ENCODE measurements at places on chromosomes 12 and 14.

- no peak for DNase-seq
Measured at GRCh38 chr12:65015850-65016249, 105.3 kb downstream of the WIF1 start.

DNA sequence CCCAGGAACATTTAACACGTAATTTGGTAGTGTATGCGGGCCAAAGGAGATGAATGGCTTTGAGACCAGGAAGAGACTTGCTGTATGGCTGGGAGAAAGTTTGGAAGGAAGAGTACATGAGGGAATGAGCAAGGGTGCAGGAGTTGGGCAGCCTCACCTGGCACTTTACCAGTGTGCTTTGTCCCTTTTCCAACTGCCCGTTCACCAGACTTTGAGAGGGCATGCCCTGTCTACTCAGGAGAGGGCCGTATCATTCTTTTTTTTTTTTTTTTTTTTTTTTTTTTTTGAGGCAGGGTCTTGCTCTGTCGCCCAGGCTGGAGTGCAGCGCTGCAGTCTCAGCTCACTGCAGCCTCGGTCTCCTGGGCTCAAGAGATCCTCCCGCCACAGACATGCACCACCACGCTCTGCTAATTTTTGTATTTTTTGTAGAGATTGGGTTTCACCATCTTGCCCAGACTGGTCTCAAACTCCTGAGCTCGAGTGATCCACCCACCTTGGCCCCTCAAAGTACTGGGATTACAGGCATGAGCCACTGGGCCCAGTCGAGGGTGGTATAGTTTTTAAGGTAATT, 6.5 kb downstream of the DYNC1H1 start:
- DNase-seq, result no peak

- DNase-seq, result no peak
Measured at GRCh38 chr12:106918746-106919145, 37.0 kb upstream of the TMEM263 start.

DNA sequence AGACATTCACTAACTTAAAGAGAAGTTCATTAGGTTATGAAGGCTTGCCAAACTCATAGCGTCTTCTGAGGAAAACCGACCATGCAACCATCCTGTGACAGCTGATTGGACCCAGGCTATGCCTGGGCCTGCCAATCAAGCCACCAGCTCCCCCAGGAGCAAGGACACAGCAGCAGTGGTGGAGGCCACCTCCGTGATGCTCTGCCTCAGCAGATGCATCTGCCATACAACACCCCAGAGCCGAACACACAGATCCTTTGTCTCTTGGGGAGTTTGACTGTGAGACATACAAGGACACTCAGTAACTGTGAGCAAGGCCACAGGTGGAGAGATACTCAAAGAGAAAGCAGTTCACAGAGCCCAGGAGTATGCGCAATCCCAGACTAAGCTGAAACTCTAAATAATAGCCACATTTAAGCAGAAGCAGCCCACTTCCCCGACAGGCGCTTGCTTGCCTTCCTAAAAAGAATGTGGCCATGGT, 10.0 kb upstream of the CNIH1 start:
- DNase-seq, result no peak

DNA sequence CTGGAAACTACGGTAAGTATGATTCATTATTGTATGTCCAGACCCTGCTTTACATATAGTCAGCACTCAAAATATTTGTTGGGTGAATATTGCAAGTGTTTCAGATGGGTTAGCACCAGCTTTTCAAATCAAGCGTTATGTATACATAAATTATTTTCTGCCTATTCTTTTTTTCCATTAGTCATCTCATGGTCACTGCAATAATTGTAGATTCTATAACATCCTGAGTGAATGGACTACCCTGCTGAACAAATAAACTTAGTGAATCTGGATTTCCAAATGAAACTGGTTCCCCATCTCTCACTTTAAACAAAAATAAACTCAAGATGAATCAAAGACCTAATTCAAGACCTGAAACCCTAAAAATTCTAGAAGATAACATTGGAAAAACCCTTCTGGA, 152.3 kb downstream of the DIO2 start:
- DNase-seq, result no peak

DNA sequence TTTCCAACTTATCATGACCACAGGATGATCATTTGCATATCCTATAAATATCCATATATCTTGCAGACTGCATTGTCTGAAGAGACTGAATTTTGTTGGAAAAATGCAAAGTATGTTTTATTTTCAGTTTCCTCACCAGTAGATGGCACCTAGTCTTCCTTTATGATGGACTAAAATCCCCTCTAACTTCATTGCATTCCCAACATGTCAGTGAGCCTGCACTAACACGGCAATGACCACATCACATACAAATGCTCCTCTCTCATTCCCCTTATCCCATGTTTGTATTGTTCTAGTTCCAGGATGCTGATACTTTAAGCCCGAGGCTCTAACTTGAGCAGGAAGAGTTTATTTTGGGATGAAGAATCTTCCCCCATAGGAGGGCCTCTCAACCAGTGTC, 24.7 kb upstream of the MYBPC1 start:
- DNase-seq, result no peak

- DNase-seq, result no peak
Measured at GRCh38 chr12:67484791-67485480, 163.6 kb upstream of the DYRK2 start.

DNA sequence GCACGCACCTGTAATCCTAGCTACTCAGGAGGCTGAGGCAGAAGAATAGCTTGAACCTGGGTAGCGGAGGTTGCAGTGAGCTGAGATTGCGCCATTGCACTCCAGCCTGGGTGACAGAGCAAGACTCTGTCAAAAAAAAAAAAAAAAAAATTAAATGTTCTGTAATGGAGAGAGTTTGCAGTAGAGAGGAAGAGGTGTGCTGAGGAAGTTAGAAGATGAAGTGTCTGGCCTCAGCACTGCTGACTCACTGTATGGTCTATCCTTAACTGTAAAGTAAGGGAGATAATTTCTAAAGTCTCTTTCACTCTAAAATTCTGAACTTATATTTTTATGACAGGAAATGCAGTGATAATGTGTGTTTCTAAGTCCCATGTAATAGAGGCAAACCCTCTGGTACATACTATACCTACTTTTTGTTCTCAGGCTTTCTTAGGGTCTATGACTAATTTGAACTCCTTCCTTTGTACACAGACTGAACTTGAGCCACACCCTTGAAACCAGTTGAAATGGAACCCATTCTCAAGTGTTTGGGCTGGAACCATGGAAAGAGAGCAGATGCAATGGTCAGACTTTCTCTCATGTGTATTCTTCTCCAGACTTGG, 278.1 kb upstream of the FAR2 start:
- DNase-seq, result no peak

DNA sequence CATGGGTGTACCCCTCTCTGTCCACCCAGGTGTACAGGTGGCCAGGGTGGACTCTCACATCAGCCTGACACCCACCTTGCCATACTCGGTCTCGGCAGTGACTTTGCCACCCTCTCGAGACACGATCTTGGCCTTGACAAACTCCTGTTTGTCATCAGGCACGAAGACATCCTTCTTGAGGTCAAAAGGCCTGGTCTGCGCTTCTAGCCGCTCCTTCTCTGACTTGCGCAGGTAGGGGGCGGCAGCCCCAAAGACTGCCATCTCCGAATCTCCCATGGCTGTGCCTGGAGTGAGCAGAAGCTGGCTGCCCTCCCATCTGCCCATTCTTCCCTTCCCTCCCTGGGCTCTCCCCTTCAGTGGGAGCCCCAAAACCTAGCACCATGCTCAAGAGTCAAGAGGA, 2.0 kb downstream of the MYH7 start:
- no peak for DNase-seq

GRCh38 chr14:33806905-33807304, 144.0 kb downstream of the EGLN3 start:
- no peak for DNase-seq

GRCh38 chr12:52222692-52223091, 10.4 kb upstream of the KRT7 start:
- no peak for DNase-seq

GRCh38 chr12:123102366-123102765, 48.5 kb downstream of the PITPNM2 start:
- DNase-seq, result no peak

DNA sequence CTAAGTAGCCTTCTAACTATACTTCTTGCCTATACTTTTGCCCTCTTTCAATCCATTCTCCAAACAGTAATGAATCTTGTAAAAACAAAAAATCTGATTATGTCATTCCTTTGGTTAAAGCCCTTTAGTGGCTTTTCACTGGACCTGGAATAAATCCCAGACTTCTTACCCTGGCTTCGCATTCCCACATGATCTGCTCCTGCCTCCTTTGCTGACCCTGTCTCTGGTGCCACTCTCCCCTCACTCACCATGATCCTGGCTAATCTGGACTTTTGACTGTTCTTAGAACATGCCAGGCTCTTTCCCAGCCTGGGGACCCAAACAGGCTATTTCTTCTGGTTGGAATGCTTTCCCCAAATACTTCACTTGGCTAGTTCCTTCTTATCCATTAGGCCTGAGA, 7.9 kb downstream of the MIA2 start:
- DNase-seq, result no peak

- no peak for DNase-seq
Measured at GRCh38 chr12:46839232-46839631, 13.4 kb upstream of the SLC38A4 start.

DNA sequence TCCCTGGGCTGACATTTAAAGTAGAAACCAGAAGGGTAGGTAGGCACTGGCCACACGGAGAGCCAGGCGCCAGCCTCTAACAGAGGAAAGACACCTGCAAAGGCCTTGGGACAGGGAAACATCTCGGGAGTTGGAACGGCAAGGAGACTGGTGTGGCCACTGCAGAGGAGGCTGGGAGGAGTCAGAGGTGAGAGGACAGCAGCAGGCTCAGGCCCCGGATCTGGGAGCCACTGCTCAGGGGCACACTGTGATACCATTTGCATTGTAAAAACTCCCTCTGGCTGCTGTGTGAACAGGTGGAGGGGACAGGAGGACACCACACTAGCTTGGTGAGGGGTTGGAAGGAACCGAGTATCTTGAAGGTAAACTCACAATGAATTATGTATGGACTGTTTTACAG, 2.7 kb downstream of the ANHX start:
- DNase-seq, result no peak

DNA sequence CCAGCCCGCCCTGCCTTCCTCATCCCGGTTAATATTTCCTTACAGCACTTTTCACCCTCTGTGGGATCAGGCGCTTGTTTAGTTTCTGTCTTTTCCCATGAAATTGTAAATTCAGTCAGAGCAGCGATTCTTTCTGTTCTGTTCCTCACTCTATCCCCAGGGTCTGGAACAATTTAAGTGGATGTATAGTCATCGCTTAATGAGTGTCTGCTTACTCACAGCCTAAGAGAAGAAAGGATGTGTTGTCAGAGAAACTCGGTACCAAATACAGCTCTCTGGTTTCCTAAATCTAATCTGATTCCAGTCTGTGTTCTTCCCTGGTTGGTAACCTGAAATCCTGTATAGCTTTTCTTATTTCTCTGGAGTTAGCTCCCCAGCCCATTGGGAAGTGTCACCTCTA, 44.9 kb downstream of the FOS start:
- no peak for DNase-seq

DNA sequence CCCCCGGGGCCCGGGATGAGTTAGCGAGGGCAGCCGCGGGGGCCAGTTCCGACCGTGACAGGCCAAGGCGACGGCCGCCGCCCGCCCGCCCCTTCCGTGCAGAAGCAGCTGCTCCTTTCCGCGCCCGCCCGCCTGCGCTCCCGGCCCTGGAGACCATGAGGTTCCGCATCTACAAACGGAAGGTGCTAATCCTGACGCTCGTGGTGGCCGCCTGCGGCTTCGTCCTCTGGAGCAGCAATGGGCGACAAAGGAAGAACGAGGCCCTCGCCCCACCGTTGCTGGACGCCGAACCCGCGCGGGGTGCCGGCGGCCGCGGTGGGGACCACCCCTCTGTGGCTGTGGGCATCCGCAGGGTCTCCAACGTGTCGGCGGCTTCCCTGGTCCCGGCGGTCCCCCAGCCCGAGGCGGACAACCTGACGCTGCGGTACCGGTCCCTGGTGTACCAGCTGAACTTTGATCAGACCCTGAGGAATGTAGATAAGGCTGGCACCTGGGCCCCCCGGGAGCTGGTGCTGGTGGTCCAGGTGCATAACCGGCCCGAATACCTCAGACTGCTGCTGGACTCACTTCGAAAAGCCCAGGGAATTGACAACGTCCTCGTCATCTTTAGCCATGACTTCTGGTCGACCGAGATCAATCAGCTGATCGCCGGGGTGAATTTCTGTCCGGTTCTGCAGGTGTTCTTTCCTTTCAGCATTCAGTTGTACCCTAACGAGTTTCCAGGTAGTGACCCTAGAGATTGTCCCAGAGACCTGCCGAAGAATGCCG, 699 bp downstream of the MGAT2 start:
- no peak for DNase-seq

GRCh38 chr14:28704153-28704552, 62.4 kb upstream of the FOXG1 start:
- no peak for DNase-seq

- DNase-seq, result no peak
Measured at GRCh38 chr12:115377230-115377629, 693.3 kb upstream of the TBX3 start.

- DNase-seq, result no peak
Measured at GRCh38 chr14:99055019-99055418, 217.0 kb downstream of the BCL11B start.

DNA sequence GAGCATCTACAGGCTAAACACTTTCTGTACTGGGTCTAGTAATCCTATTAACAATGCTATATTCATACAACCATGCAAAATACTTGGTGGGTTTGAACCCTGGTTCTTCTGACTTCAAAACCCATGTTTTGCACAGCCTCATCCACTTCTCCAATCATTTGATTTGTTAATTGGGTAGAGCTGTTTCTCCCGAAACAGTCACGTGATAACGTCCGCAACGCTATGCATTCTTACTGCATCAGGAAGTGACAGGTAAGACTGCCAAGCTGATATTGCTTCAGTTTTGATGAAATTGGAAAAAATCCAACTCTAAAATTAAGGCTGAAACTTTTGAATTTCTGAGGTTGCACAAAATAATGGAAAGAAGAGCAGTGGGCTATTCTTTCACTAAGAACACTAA, 30.4 kb upstream of the RNU6-7 start:
- DNase-seq, result no peak

GRCh38 chr12:32598688-32599087, 80.4 kb upstream of the DNM1L start:
- DNase-seq, result no peak

DNA sequence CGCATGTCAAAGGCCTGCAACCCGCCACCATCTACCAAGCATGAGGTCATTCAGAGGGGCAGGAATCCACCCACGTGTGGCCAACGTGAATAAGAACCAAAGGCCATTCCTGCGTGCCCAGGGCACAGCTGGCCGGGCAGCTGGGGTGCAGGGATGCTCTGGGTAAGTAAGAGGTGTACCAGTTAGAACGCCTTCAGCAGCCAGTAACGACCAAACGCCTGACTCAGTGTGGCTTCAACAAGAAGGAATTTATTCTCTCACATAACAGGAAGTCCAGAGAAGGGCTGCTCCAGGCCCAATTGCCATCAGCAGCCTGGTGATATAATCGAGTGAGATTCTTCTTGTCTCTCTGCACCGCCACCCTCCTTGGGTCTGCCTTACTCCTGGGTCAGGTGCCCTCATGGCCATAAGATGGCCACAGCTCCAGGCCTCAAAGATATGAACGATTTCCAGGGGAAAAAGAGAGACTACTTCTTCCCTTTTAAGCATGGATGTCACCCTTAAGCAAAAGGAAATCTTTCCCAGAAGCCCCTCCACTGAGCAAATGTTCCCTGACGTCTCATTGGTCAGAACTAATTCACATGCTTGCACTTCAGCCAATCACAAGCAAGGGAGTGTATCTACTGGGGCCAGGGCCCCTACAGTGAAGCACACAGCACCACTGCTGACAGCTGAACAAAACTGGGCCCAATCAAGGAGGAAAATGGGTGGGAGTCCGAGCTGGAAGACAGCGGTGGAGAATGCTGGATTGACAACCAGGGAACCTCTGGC, 7.3 kb downstream of the TTC7B start:
- DNase-seq, result no peak

- DNase-seq, result no peak
Measured at GRCh38 chr14:63361790-63362189, 43.1 kb upstream of the GPHB5 start.
